ENCODE measurements at places on chromosomes 12 and 14.

GRCh38 chr12:14473707-14474287 lies 93.9 kb downstream of the PLBD1 start:
- DNase-seq: no peak

DNA sequence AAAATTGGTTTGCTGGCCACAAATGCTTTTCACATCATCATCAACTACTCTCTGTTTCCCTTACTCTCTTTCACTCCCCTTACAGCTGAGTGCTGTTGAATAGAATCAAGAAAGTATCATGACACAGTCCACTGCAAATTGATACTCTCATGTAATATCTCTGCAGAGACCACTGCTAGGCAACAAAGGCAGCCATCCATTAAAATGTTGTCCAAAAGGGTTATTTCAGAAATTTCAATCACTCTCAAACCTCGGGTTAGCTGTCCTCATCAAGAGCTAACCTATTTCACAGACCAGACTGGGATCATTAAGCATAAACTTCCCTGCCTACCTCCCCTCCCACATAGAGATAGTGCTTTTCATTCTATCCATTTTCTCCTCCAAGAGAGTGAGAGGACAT lies 186.7 kb downstream of the PLCZ1 start:
- no peak for DNase-seq

GRCh38 chr12:81992461-81992860 lies 233.3 kb upstream of the PPFIA2 start:
- DNase-seq: no peak

GRCh38 chr14:22976620-22977433 lies 5.5 kb downstream of the AJUBA start:
- no peak for DNase-seq

GRCh38 chr14:72892879-72893635 lies 844 bp downstream of the DPF3 start:
- DNase-seq: no peak

DNA sequence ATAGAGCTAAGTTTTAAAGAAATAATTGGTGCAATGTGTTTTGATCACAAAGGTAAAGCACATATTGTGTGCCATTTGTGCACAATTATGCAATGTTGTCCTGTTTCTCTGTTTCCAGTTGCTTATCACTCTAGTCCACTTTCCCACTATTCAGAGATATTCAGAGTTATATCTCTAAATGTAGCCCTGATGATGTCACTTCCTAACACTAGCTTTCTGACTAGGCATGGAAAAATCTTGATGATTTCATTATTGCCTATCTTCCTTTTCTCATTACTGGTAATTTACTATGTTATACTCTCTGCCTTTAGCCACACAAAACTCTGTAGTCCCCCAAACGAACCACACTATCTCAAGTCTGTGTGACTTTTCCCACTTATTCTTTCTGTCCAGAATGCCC lies 221.2 kb downstream of the TRHDE start:
- DNase-seq: no peak

DNA sequence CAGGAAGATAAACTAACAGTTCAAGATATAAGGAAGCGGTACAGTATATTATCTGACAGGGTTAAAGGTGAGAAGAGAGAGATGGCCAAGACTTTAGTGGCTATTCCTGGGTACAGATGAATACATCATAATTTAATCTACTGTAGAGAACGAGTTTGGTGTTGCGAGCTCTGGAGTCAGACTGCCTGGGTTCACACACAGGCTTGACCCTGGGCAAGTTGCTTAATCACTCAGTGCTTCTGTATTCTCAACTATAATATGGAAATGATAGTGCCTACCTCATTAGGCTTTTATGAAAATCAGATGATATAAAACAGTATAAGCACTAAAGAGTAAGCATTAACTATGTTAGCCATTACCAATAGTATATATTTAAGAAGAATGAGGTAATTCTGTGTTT lies 3.5 kb downstream of the PPM1H start:
- no peak for DNase-seq

DNA sequence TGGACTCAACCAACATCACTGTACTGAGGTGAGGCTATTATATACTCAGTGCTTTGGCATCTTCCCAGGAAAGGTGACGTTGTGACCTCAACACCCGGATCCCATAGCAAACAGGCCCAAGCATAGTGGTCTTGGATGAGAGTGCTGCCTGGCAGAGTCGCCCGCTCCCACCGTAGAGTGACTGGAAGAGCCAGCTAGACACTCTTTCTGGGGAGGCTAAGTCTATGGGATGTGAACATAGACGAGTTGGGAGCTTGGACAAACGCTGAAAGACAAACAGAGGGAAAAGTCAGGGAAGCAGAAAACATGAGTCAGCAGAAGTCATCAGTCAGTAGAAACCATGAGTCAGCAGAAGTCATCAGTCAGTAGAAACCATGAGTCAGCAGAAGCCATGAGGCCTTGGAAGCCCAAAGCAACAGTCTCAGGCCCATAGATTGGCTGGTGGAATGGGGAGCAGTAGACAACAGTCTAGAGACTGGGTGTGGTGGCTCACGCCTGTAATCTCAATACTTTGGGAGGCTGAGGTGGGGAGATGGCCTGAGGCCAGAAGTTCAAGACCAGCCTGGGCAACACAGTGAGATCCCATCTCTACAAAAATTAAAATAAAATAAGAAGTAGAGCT lies 66.4 kb upstream of the MAP1LC3B2 start:
- no peak for DNase-seq

DNA sequence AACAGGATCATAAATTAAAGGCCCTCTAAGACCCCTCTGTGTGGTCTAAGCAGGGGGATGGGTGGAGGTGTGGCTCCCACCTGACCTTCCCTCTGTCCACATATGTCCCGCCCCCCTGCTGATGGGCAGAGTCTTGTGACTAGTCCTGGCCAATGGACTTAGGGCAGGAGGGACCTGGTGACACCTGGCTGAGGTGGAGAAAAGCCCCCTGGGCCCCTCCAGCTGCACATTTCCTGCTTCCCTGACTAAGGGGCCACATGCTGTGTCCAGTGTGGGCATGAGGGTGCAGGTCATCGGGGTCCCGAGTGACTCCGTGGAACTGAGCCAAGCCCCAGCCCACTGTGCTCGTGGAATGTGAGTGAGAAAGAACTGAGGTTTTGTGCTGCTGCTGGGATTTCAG lies 254.7 kb downstream of the ADGRD1 start:
- no peak for DNase-seq

- DNase-seq: no peak
These were observed 341.0 kb downstream of the ZFP36L1 start for GRCh38 chr14:68451696-68452373.

- DNase-seq: no peak
These were observed 29.0 kb downstream of the NRDE2 start for GRCh38 chr14:90302529-90303303.

DNA sequence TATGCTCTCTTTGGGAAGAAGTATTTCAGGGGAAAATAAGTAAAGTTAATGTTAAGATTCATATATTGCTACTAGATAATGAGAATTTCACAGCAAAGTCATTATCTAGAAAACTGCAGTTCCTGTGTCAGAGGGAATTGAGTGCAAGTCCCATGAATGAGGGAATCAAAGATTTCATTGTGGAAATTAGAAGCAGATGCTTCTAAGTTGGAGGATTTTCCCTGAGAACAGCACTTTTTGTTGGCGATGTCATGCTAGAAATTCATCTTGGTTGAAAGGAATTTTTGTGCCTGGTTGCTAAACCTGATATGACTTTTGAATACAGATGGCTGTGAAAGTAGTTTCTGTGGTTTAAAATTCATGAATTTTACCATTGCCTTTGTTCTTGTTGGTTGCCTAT lies 25.6 kb downstream of the FRMD6 start:
- DNase-seq: no peak

GRCh38 chr14:77224212-77224611 lies 42.6 kb downstream of the TMEM63C start:
- no peak for DNase-seq

DNA sequence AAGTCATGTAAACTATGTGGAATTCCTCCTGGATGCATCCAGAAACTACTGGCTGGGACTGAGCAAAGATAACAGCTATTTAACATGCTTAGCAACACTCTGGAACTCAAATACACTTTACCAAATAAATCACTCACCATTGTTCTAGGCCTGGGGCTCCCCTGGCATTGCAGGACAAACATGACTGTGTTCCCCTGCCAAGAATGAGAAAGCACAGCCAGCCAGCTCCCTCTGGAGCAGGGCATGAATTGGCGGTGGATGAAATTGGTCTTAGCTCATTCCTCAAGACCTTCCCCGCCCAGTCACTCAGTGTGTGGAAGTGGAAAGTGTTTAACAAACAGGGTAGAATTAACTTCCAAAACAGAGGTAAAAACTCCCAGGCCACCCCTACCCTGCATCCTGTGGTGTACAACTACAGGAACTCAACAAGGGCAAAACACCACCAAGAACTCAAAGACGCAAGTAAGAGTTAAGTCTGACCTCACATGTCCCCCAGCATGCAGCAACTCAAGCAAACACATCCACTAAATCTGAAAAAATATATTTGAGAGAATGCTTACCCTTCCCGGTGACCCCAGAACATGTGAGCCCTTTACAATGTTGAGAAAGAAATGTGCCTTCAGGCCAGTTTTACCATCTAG lies 58.4 kb upstream of the BDKRB2 start:
- no peak for DNase-seq

DNA sequence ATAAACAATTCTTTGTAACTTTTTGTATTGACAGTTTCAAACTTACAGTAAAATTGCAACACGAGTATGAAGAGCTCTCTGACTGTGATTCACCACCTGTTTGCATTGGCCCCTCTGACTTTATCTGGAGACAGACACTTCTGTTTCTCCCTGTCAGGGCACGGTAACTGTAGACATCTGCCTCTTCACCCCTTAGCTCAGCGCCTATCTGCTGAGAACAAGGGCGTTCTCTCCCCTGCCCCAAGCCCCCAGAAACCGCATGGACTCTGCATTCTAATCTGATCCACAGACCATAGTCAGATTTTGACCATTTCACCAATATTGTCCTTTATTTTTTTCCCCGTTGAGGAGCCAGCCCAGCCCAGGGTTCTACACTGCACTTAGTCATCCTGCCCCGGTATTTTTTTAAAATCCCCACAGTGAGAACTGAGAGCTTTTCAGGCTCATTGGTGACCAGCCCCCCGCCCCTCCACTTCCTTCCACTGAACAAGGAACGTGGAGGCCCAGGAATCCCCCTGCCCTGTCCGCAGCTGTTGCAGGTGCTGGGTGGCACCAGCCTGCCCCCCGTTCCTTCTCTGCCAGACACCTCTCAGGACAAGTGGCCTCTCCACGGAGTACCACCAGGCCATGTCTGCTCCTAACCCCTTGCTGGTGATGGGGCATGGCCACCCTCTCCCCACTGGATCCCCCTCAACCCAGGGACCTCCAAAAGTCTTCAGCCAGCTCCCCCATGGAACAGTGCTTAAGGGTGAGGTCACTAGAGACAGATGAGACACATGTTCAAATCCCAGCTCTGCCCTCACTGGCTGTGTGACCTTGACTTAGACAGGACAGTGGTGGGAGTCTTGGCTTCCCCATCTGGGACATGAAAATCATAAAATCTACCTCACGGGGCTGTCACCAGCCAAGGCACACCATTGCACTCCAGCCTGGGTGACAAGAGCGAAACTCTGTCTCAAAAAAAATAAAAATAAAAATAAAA lies 11.2 kb downstream of the RHOF start:
- DNase-seq: no peak

DNA sequence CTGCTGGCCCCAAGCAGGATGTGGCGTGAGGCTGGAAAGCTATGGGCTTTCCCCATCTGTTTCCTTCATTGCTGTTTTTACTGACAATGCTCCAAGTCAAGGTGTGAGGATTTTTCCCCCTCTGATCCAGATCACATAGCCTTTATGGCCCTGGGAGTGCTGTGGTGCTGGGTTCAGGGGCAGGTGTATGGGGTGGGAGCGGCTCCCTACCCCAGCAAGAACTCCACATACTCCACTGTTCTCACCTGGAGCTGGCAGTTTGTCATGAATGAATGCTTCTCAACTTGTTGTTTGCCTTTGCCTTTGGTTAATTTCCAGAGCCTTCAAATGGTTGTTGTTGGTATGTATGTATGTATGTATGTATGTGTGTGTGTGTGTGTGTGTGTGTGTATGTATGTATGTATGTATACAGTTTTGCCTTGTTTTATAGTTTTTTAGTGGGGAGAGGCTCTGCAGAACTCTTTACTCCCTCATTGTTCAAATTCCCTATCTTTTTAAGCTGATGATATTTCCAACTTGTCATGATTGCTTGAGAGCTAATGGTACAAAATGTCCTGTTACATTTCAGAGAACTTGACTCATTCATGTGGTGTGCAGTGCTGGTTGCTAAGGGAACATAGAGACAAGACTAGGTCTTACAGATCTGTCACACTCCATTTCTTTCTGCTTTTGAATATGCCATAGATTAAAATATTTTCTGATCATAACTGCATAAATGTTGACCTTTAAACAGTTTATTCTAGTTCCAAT lies 36.6 kb upstream of the ASPG start:
- no peak for DNase-seq

DNA sequence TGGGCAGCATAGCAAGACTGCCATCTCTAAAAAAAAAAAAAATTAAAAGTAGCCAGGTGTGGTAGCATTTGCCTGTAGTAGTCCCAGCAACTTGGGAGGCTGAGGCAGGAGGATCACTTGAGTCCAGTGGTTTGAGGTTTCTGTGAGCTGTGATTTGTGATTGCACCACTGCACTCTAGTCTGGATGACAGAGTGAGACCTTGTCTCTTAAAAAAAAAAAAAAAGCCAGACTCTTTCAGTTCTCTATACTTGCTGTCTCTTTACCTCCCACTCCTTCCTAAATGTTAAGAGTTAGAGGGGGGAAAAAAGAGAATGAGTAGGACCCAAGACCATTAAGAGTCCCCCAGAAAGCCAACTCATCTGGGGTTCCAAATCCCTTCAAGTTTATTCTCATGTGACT lies 17.8 kb downstream of the EIF2S1 start:
- no peak for DNase-seq

DNA sequence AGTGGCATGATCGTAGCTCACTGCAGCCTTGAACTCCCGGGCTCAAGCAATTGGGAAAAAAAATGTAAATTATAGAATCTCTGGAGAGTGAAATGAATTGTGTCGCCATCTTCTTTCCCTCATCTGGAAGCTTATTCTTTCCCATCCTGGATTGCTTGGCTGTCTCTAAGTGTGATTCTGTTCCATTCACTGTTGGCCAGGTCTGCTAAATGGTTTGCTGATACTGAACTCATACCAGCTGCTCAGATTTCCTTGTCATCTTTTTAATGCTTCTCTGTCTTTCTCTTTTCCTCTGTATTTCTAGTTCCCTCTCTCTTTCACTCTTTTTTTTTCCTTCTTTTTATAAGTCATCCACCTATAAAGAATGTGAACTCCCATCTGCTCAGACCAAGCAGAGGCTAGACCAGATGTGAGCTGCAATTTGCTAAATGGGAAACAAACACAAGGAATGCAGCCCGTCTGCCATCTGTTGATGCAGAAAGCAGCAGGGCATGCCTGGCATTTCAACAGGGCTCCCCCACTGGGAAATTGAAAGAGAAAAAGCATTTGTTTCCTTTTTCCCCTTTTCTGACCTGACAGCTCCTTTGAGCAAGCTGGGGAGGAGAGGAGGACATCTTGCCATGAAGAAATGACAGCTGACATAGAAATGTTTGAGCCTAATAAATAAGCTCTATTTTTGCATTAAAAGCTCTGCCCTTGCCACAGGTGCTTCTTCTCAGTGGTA lies 1823.6 kb upstream of the FLRT2 start:
- no peak for DNase-seq

GRCh38 chr12:15562263-15562662 lies 226.9 kb downstream of the EPS8 start:
- no peak for DNase-seq

GRCh38 chr12:43309959-43310358 lies 242.0 kb downstream of the ADAMTS20 start:
- DNase-seq: no peak
